ENCODE measurements at places on chromosomes 12 and 14.

- no peak for DNase-seq
Measured at GRCh38 chr12:44225149-44225510, 389.2 kb downstream of the TMEM117 start.

- no peak for DNase-seq
Measured at GRCh38 chr14:74407801-74408154, 18.2 kb downstream of the SYNDIG1L start.

DNA sequence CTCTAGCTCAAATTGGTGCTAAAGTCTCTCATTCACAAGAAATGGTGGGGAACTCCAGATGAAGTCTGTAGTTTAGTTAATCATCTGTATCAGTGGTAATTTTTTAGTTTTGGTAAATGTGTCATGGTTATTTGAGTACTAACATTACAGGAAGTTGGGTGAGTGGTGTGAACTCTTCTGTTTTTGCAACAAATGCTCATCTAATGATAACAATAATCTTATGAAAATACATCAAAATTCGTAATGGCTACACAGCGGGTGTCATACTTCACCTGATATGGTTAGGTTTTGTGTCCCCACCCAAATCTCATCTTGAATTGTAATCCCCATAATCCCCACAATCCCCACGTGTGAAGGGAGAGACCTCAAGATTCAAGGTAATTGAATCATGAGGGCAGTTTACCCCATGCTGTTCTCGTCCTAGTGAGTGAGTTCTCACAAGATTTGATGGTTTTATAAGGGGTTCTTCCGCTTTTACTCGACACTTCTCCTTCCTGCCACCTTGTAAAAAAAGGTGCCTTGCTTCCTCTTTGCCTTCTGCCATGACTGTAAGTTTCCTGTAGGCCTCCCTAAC is 209.3 kb upstream of the FOXN3 start:
- DNase-seq, result no peak

- DNase-seq, result no peak
Measured at GRCh38 chr14:80404413-80404812, 193.1 kb upstream of the DIO2 start.

GRCh38 chr12:67331828-67332227 is 62.7 kb downstream of the CAND1 start:
- no peak for DNase-seq

- peak; percentile 12 for DNase-seq
Measured at GRCh38 chr14:21987937-21988336, 314.3 kb upstream of the OR4E1 start.

GRCh38 chr12:15796493-15797141 is 7.4 kb upstream of the EPS8 start:
- DNase-seq, result peak; percentile 26

DNA sequence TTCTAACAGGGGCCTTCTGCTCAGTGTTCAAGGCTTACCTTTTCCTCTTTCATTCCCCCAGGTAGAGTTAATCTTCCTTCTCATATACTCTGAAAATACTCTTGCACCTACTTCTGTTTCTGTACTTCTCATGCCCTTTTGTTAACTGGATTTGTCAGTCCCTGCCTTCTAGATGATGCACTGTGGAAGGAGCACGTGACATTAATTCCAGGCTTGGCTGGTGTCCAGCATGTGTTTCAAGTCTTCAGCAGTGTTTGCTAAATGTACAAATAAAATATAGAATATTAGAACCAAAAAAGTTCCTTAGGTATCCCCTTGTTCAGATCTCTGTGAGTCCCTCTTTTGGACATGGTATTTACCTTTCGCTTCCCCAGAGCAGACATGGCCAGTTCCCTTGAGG is 27.9 kb upstream of the EVL start:
- no peak for DNase-seq

DNA sequence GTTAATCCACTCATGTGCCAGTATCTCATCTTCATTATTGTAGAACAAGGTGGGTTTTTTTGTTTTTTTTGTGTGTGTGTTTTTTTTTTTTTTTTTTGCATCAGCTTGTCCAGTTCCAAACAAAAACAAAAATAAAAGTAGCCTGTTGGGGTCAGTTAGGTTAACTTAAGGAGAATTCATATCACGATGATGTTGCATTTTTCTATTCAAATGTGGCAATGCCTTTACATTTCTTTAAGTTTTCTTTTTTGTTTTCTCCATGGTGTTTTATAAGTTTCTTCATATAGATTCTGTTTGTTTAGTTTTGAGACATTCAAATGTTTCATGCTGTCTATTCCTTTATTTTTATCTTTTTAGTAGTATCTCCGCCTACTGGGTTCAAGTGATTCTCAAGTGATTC is 16.2 kb upstream of the CATSPERB start:
- no peak for DNase-seq

- DNase-seq, result no peak
Measured at GRCh38 chr12:89166121-89166520, 186.2 kb downstream of the DUSP6 start.

DNA sequence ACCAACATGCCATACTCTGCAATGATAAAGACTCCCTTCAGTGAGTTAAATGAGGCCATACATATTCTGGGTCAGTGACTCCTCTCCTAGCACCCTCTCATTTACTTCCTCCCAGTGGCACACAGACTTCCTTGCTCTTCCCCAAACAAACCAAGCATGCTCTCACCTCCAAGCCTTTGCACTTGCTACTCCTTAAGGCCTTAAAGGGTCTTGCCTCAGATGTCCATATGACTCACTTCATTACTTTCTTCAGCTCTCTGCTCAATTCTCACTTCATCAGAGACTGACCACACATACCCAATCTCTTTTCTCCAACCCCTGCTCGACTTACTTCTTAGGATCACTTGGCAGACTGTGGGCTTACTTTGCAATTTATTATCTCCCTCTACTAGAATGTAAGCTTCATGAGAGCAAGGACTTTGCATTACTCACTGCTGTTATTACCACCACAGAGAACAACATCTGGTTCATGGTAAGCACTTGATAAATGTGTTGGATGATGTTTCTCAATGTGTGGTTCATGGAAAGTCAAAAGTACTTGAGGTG is 22.8 kb downstream of the DDX24 start:
- DNase-seq, result no peak

DNA sequence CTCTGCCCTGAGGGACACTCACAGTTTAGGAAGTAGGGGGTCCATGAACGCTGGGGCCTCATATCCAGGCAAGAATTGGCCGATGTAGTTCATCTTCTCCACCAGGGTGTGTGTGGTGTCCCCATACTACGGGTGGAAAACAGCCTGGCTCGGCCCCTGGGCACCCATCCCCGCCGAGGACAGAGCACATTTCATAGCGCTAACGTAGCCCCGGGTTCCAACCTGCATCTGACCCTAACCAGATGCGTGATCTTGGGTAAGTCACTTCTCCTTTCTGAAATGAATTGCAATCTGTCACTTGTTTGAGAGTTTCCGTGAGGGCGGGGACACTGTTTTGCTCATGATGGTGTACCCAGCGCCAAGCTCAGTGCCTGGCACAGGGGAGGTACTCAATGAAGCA is 9.0 kb downstream of the HPD start:
- no peak for DNase-seq

DNA sequence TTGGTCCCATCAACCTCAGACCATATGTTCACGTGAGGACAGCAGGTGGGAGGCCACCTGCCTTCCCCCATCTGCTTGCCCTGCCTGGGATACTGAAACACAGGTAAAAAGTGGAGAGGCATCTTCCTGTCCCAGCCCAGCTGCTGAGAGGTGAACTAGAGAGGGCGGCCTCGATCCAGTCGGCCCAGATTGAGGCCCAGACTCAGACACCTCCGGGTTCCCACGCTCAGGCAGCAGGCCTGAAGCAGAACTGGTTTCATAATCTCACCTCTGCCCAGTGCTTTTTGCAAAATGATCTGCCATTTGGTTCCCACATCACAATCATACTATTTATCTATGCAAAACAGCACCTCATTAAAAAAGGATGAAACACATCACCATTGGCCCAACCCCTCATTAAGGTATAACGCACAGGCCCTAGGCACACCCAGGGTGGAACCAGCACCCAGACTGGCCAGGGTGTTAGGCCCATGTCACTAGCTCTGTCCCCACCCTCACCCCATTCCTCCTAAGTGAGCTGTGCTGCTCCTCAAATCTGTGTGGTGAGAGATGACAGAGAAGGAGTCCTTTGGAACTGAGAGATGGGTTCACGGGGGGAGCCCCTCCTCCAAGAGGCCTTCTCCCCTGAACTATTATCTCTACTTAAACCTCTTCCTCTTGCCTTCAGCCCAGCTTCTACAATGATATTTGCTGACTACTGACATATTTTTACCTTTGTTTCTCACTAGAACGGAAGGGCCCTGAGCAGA is 81.1 kb downstream of the ZFP36L1 start:
- no peak for DNase-seq

GRCh38 chr12:7555752-7556151 is 52.2 kb upstream of the CD163 start:
- DNase-seq, result peak; percentile 55

DNA sequence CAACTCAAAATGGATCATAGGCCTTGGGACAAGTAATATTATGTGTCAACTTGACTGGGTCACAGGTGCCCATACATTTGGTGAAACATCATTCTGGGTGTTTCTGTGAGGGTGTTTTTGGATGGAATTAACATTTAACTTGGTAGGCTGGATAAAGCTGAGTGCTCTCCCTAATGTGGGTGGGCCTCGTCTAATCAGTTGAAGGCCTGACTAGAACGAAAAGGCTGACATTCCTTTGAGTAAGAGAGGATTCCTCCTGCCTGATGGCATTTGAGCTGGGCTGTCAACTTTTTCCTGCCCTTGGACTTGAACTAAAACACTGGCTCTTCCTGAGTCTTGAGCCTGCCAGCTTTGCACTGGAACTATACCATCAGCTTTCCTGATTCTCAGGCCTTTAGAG is 93.4 kb upstream of the ESRRB start:
- DNase-seq, result no peak

DNA sequence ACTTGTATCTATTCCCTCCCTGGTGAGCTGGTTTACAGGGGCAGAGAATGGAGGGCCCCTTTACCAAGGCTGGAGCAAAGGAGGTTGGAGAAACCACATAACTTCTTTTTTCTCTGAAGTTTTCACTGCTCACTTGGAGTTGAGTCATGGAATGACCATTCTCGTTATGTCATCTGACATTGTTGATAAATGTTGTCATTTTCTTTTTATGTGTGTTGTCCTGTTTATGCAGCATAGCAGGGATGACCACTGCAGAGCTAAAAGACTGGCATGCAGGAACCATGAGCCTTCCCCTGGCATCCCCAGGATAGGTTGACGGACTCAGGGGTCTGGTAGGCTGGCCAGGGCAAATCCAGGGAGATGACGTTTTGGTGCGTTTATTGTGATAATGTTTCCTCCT is 256.8 kb upstream of the DDHD1 start:
- DNase-seq, result peak; percentile 44

- DNase-seq, result peak; percentile 29
Measured at GRCh38 chr12:132085291-132085635, 58.9 kb downstream of the DDX51 start.

- no peak for DNase-seq
Measured at GRCh38 chr12:33423706-33424105, 15.9 kb downstream of the SYT10 start.

Data from AG08396 (cell line).